Regular cardiac myocyte (primary cell): ENCODE measurements at places on chromosomes 7 and 10. TPM values are rescaled to one million over a fixed set of nuclear protein-coding genes. Genes with fewer than 3 reads are reported as not detected.

CALML5 gene
- total RNA-seq, result not detected in 2 replicates

WDFY4 gene
- not detected in 2 replicates for total RNA-seq

ATG9B gene
- under 0.01 and 2.0 TPM in 2 replicates for total RNA-seq

TRIL gene
- total RNA-seq, result 0.19 and 0.56 TPM in 2 replicates

EXOC6 gene
- 11.1 and 21.4 TPM in 2 replicates for total RNA-seq

SOSTDC1 gene
- total RNA-seq, result not detected in 2 replicates

CALHM1 gene
- not detected in 2 replicates for total RNA-seq

FAM131B gene
- total RNA-seq, result 1.2 and 3.1 TPM in 2 replicates

CPEB3 gene
- total RNA-seq, result 0.77 and 0.85 TPM in 2 replicates

SEMA3D gene
- 7.0 and 13.2 TPM in 2 replicates for total RNA-seq

TACC2 gene
- total RNA-seq, result 1.1 and 3.6 TPM in 2 replicates

BTBD16 gene
- under 0.01 TPM in 1 of 2 replicates, not detected in the other for total RNA-seq

ZNF467 gene
- total RNA-seq, result 0.56 and 0.77 TPM in 2 replicates

SLC13A1 gene
- not detected in 2 replicates for total RNA-seq

TMEM213 gene
- total RNA-seq, result not detected in 2 replicates

POLR2J2 gene
- 0.85 and 1.7 TPM in 2 replicates for total RNA-seq
